Effector memory CD8-positive, alpha-beta T cell (primary cell): ENCODE measurements at places on chromosomes 6 and 20.

- no peaks in the 10 kb centered on the region for H3K27me3 ChIP-seq
- H3K4me3 ChIP-seq, result no peak overlapping the region
- H3K4me1 ChIP-seq, result no peaks in the 10 kb centered on the region
These were observed 121.6 kb downstream of the CD164 start for GRCh38 chr6:109260701-109261100.

DNA sequence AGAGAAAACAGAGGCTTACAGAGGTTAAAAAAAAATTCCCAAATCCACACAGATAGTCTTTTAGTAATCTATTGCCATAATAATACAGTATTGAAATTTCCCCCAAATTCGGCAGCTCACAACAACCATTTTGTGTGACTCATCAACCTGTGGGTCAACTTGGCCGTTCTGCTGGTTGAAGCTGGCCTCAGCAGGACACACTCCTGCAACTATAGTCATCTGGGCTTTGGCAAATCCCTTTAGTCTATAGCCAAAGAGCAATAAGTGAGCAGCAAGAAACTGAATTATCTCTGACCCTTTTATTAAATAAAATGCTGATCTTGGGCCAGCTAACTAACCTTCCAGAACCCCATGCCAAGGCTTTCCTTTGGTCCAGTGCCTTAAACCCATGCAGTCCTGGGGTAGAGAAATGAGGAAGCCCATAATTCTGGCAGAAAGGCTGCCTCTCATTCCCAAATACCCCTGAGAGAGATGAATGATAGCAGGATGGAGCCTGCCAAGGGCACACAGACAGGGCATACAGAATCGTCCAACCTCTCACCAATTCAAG is 17.2 kb upstream of the SNAP25 start:
- no peak for DNase-seq
- no peak overlapping the region for H3K4me3 ChIP-seq
- no peaks in the 10 kb centered on the region for H3K4me1 ChIP-seq

GRCh38 chr20:35117196-35117595 is 24.6 kb upstream of the TRPC4AP start:
- H3K4me1 ChIP-seq, result no peaks in the 10 kb centered on the region
- peaks cover 79% of the 10 kb centered on the region for H3K36me3 ChIP-seq
- H3K27ac ChIP-seq, result no peak overlapping the region
- DNase-seq, result no peak

DNA sequence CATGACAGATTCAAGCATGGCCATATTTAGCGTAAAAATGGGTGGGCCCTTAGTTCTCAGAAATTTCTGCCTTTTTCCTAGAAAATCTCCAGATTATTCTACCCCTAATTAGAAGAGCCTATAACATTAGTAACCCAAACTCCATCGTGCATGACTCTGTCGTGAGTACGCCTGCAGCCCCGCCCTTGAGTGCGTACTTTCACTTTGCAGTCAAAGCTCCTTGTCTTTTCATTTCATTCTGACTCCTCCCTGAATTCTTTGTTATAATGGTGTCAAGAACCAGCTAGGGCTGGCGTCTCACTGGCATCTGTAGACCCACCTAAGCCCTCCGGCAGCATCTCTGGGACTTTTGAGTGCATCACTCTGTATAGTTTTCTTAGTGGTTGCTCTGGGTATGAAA is 61.7 kb upstream of the NOX3 start:
- peaks cover 11% of the 10 kb centered on the region for H3K27me3 ChIP-seq
- H3K4me3 ChIP-seq, result no peak overlapping the region
- no peak for DNase-seq
- no peaks in the 10 kb centered on the region for H3K36me3 ChIP-seq
- H3K27ac ChIP-seq, result no peak overlapping the region
- peaks cover 2% of the 10 kb centered on the region for H3K4me1 ChIP-seq

DNA sequence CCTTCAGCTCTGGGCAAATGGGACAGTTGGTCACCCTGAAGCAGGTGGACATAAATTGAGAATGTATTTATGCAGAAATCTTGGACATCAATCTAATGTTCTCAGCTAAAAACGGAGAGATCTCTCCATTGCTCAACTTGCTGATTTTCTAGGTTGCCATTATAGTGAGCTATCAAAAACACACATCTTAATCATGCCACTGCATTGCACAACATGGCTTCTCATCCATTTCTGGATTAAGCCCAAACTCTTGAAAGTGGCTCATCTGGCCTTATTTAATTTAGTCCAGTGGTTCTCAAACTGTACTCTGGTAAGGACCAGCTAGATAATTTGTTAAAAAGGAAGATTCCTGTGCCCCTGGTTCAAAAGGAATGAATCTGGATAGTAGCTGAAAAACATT is 324.9 kb upstream of the CITED2 start:
- DNase-seq, result no peak
- H3K27ac ChIP-seq, result no peak overlapping the region
- peaks cover 2% of the 10 kb centered on the region for H3K4me1 ChIP-seq
- no peaks in the 10 kb centered on the region for H3K36me3 ChIP-seq
- H3K4me3 ChIP-seq, result no peak overlapping the region

DNA sequence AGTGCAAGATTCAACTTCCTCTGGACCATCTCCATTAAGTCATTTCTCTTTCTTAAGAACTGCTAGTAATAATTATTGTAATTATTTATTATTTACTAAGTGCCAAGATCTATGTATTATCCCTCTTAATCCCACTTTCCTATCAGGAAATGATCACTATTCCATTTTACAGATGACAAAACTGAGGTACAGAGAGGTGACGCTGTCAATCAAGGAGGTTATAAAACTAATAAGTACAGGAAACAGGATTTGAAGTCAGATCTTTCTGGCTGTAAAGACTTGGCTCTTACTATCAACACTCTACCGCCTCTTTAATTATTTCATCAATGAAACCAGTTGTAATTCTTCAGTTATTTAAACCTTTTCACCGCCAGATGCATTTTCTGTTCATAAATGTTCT is 37.4 kb downstream of the BLOC1S5 start:
- no peak overlapping the region for H3K4me3 ChIP-seq
- H3K27ac ChIP-seq, result no peak overlapping the region
- DNase-seq, result no peak

- peaks cover 4% of the 10 kb centered on the region for H3K36me3 ChIP-seq
- DNase-seq, result no peak
- no peak overlapping the region for H3K27ac ChIP-seq
- no peaks in the 10 kb centered on the region for H3K4me1 ChIP-seq
These were observed 982.0 kb upstream of the FLRT3 start for GRCh38 chr20:15319439-15319838.

DNA sequence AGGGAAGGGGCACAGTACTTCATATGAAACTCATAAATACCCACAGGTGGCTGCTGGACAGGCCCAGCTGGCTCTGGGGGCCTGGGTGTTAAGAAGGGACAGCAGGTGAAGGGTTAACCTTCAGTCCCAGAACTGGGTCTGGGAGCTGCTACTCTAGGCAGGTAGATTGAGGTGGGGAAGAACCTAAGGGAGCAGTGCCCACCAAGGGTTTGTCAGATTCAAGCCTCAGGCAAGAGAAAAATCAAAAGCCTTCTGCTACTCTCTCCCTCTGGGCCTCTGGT is 5.6 kb downstream of the RPL10A start:
- no peak overlapping the region for H3K4me3 ChIP-seq
- H3K27me3 ChIP-seq, result no peaks in the 10 kb centered on the region
